Fibroblast of skin of back (primary cell): ENCODE measurements at places on chromosomes 3 and 15.
A peak's percentile ranks its signal among the peaks of the same experiment; 100 is the strongest.

GRCh38 chr3:18237251-18238005 lies 187.7 kb downstream of the SATB1 start:
- peak; percentile 61 for DNase-seq

GRCh38 chr3:151686257-151686656 lies 47.5 kb upstream of the AADACL2 start:
- no peak for DNase-seq

- DNase-seq = peak; percentile 83
Measured at GRCh38 chr3:48016301-48016973, at the start of gene MAP4. TSS of gene MAP4 (minus strand) at chr3:48016416. CDS start at chr3:47998860, 17,556 bp downstream.

DNA sequence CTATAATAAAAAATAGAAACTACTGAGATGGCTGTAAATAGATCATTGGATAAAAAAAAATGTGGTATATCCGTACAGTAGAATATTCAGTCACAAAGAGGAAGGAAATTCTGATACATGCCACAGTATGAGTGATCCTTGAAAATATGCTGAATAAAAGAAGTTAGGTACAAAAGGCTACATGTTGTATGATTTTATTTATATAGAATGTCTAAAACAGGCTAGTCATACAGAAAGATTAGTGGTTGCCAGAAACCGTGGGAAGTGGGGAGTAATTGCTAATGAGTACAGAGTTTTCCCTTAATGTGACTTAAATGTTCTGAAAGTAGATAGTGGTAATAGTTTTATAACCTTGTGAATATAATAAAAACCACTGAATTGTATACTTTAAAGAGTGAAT lies 24.9 kb upstream of the FAH start:
- peak; percentile 32 for DNase-seq

- DNase-seq = no peak
Measured at GRCh38 chr15:77580996-77581682, 51.6 kb downstream of the LINGO1 start.

DNA sequence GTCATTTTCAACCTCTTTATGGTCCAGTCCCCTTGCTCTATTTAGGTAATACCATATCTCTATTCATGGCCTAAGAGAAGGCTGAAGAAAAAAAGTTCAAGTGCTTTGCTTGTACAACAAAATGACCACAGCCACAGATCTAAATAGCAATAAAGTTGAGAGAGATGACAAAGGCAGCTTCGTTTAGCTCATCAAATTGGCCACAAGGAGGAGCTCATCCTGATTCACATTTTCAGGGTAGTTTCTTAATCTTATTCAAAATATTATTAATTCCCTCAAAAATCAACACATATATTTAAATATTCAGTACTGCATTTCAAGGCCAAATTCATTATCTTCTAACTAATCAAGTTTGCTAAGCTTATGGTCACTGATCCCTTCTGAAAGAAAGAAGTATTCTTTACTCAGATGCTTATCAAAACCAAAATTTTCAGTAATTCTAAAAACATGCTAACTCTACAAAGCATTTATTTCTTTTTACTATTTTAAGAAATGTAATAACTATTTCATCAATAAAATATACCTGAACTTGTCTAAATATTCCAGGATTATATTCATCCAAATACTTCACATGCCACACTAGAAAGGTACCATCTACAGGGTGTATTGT lies 85.5 kb downstream of the DMXL2 start:
- peak; percentile 6 for DNase-seq
